Fibroblast of the aortic adventitia (primary cell): ENCODE measurements at places on chromosomes 3 and 15. TPM values are rescaled to one million over a fixed set of nuclear protein-coding genes. Genes with fewer than 3 reads are reported as not detected.
A peak's percentile ranks its signal among the peaks of the same experiment; 100 is the strongest.

DNA sequence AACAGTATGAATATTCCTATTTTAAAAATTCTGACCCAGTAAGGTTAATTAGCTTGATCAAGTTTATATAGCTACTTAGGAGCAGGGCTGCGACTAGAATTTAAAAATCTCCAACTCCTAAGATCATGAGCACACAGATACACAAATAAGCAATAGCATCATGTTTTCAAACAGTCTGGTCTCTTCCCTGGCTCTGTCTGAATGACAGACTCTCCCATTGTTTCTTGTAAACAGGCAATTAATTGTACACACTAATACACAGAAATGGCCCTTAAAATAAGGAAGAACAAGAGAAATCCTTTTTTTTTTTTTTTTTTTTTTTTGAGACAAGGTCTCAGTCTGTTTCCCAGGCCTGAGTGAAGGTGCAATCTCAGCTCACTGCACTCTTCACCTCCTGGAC lies 1064.4 kb upstream of the CFAP20DC start:
- no peak for DNase-seq

GATM gene
- total RNA-seq = 0.18 and 0.57 TPM in 2 replicates

DNA sequence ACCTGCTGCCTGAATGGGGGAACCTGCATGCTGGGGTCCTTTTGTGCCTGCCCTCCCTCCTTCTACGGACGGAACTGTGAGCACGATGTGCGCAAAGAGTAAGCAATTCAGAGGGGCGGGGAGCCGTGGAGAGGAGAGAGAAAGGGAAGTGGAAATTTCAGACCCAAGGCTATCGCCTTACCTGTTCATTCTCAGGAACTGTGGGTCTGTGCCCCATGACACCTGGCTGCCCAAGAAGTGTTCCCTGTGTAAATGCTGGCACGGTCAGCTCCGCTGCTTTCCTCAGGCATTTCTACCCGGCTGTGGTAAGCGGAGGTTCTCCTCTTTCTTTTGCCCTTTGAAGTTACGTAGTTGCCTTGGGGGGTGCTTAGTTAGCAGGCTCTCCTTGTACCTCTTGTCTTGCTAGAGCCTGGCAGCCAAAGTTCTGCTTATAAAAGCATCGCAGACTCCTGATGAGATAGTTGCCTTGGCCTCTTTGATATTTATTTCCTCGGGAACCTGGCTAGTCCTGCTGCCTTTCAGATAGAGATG lies 13.7 kb upstream of the LRRC2 start:
- DNase-seq = no peak

DNA sequence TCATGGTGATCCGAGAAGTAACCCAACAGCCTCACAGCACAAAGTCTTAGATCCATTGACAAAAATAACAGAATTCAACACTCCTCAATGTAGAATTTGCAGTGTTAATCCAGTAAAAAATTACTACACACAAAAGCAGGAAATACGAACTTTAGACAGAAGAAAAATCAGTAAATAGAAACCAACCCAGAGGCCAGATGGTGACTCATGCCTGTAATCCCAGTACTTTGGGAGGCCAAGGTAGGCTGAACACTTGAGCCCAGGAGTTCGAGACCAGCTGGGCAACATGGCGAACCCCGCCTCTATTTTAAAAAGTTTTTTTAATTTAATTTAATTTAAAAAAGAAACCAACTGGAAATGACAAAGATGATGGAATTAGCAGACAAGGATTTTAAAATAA lies 36.1 kb downstream of the SELENOT start:
- peak; percentile 12 for DNase-seq

- peak; percentile 45 for DNase-seq
These were observed 230.7 kb downstream of the BBX start for GRCh38 chr3:107753494-107753893.

GRCh38 chr15:34241376-34242330 lies 16.8 kb downstream of the EMC4 start:
- DNase-seq = peak; percentile 65

DNA sequence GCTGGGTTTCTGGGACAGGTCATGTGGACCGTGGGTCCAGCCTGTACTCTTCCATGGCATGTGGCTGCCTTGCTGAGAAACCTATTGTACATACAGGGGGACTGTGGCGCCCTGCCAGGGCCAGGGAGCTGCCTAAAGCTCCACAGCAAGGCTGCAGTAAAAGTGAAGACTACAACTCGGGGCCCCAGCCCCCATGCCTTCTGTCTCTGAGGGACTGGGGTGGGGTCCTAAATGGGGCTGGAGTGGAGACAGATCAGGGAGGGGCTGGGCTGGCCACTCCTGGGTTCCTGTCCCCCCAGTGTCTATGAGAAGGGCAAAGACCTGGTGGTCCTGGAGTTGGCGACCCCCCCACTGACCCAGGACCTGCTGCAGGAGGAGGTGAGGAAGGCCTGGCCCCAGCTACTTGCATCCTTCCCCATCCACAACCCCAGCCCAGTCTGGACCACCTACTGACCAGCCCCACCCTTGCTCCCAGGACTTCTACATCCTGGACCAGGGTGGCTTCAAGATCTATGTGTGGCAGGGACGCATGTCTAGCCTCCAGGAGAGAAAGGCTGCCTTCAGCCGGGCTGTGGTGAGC lies 7.3 kb downstream of the VILL start:
- DNase-seq = no peak

RGMA gene
- 3.1 and 6.1 TPM in 2 replicates for total RNA-seq

DNA sequence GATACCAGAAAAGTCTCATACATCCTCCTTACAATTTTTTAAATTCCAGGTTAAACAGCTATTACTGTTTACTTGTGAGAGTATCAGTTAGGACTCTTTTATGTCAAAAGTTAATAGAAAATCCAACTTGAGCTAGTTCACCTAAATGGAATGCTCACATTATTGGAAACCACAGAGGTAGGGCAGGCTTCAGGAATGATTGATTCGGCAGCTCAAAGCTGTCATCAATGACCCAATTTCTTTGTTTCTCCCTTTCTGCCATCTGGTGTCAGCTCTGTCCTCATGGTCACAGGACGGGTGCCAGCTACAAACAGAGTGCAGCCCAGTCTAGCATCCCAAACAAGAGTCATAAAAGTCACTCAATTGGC lies 32.2 kb downstream of the CFAP20DC start:
- no peak for DNase-seq

GRCh38 chr3:23739536-23739935 lies 66.2 kb upstream of the UBE2E1 start:
- DNase-seq = peak; percentile 80

SHC4 gene
- 1.8 and 2.2 TPM in 2 replicates for total RNA-seq

C3orf62 gene
- total RNA-seq = 1.3 and 2.9 TPM in 2 replicates

DNA sequence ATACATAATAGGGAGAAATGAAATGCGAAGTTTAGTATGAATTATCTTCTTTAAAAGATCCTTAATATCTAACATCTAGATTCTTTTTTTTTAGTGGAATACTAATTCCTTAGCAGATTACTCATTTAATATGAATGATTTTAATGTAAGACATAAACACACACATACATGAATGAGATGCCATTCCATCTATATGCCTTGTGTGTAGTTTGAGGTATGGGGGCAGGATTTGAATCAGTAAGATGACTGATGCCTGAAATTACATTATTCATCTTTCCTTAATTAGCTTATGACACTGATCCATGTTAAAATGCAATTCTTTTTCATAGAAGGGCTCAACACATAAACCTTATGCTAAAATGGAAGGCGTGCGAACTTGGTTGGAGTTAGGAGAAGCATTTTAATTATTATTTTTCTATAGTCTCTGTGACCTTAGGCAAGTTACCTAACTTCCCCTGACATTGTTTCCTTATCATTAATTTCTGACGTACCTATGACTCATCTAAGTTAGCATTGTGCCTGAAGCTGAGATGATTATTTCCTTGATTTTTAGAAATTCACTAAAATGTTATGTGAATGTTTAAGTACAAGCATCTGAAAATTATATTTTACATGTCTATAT lies 10.8 kb upstream of the BNIP2 start:
- peak; percentile 64 for DNase-seq
